ENCODE measurements at places on chromosomes 13 and 19.

GRCh38 chr13:94031609-94032008 is 447.9 kb downstream of the DCT start:
- DNase-seq = no peak

DNA sequence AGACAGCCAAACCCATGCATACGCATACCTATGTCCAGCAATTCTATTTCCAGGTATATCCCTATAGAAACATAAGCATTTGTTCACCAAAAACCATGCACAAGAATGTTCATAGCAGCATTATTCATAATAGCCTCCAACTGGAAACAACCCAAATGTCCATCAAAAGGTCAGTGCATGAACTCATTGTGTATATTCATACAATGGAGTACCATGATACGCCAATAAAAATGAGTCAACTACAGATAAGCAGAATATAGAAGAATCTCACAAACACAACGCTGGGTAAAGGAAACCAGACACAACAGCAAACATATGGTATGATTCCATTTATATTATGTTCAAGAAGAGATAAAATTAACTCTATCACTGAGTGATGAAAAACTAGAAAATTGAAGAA is 23.8 kb downstream of the DEDD2 start:
- no peak for DNase-seq

DNA sequence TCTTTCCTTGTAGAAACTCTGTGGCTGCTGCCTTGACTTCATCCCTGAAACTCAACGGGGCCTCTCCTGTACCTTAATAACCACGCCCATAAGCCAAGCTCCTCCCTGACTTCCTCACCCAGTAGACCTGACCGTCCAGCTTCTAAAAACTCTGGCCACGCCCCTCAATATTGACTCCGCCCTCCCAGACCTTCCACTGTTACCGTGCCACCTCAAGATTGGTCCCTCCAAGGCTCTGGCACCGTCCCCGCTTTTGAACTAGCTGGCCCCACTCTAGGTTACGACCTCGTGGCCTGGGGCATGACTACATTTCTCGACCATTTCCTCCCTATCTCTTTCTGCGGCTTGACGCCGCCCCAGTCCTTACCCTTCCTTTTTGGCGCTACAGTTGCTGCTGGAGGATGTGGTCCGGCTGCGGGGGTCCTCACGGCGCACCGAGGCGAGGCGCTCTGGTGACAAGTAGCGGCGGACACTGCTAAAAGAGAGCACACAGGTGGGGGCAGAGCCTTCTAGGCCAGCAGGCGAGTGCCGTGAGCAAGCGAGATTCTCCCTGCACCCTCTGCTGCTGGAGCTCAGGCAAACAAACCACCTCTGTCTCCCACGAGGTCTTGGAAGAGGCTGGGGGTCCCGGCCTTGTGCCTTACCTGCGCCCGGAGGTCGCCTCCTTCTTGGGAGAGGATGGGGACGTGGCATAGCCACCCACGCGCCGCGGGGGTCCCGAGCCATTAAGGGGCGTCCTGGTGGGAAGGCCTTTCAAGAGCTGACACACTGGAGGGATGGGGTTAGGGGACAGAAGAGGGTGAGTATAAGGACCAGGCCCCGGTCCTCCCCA is 2.3 kb upstream of the EML2 start:
- DNase-seq = peak; percentile 45

- DNase-seq = peak; percentile 20
These were observed 25.6 kb downstream of the NOSIP start for GRCh38 chr19:49554701-49555181.

- DNase-seq = no peak
These were observed 9.4 kb downstream of the BCL3 start for GRCh38 chr19:44757735-44758505.

GRCh38 chr19:55478364-55478763 is 1.9 kb downstream of the ZNF628 start:
- DNase-seq = no peak

DNA sequence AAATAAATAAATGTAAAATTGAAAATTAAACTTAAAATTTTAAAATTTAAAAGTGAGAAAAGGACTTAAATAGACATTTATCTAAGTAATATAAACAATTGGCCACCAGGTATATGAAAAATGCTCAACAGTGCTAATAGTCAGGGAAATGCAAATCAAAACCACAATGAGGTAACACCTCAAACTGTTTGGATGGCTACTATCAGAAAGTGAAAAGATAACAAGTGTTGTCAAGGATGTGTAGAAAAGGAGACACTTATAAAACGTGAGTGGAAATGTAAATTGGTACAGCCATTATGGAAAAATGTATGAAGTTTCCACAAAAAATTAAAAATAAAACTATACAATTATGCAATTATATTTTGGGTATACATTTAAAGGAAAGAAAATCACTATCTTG is 752.2 kb downstream of the EFNB2 start:
- DNase-seq = no peak

- DNase-seq = no peak
These were observed 1.3 kb downstream of the CDX2 start for GRCh38 chr13:27967736-27968315.

GRCh38 chr19:53879140-53880081 is 2.6 kb upstream of the PRKCG start:
- peak; percentile 77 for DNase-seq

- DNase-seq = no peak
These were observed 67.6 kb downstream of the MBNL2 start for GRCh38 chr13:97289514-97290298.

DNA sequence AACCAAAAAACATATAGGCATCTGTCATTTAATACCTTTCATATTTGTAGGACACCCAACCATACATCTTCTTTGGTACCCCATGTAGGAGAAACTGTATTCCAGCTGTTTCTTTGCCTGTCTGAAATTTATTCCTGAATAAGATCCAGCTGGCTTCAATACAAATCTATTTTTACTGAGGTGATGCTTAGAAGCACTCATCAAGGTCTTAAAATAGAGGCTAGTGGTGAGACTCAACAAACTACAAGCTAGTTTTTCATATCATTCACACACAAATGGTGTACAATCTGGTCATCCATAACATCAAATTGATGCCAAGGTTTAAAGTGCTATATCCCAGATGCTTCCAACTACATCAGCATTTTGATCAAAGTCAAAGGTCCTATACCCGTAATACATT is 1071.3 kb upstream of the MIR17HG start:
- DNase-seq = no peak

GRCh38 chr13:113740661-113741060 is 18.4 kb upstream of the TMEM255B start:
- no peak for DNase-seq

DNA sequence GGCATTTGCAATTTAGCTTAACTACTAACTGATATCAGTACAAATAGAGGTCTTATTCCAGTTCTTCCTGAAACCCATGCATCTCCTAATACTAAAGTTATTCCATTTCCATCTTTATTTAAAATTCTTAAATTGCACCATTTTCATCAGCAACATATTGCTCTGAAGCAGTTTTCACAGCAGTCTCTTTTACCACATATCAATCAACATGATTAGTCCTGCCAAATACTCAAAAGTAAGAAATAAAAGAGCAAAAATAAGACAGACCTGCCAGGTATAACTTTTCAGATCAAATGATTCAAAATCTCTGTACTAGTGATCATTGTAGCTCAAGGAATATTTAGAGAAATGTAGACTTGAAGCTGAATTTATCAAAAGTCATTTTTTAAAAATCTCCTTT is 141.7 kb downstream of the SLITRK1 start:
- no peak for DNase-seq

Data from activated CD4-positive, alpha-beta T cell treated with anti-CD3 and anti-CD28 coated beads, Interleukin-2, amount 50 U/mL, for 1 hour (primary cell).